NCI-H1436 (cell line): ENCODE measurements at places on chromosomes 4 and X.

DNA sequence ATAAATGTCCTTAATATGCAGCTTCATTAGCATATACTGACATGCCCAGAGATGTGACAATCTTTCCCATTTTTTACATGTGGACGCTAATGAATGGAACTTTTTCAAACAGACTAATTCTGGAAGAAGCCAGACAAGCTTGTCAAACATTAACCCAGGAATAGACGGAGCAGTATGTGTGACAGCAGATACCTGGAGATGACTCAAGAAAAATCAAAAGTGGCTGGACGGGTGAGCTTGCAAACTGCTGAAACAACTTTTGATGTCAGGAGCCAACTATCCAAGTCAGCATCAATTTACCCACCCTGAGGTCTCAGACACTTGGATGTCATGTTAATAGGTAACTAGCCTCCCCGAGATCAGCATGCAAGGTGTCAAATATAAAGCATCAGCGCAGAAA lies 183.0 kb downstream of the PACRGL start:
- DNase-seq, result no peak

DNA sequence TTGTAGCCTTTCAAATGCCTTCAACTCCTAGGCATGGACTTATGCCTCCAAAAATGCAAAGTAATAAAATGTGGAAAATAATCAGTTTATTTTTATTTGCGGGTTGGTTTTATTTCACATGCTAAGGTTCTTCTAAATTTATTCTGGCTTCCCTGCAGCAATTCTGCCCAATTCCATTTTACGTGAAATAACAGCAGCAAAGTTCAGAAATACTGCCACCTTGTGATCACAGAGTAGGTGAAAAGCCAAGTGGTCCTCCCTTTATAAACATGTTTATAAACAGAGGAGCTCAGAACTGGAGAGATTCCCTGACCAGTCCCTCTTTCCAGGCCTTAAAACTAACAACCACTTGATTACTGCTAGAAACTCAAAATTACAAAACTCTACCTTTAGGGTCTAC lies 14.7 kb upstream of the DCHS2 start:
- no peak for DNase-seq

DNA sequence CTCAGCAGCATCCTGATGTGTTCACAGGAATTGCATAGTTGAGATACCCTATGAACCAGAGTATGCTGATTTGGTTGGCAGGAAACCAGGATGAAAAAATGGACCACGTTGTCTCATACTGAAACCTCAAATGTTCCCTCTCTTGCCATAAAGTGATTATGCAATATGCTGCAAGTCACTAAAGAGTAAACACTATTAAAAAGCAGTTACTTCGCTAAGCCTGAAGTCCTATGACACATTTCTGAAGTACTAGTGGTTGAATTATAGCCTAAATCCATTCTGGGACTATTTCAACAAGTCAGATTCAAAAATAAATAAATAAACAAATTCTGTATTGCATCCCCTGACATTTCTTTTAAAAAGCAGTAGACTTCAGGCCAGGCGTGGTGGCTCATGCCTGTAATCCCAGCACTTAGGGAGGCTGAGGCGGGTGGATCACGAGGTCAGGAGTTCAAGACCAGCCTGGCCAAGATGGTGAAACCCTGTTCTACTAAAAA lies 106.0 kb upstream of the NAP1L5 start:
- DNase-seq, result no peak

DNA sequence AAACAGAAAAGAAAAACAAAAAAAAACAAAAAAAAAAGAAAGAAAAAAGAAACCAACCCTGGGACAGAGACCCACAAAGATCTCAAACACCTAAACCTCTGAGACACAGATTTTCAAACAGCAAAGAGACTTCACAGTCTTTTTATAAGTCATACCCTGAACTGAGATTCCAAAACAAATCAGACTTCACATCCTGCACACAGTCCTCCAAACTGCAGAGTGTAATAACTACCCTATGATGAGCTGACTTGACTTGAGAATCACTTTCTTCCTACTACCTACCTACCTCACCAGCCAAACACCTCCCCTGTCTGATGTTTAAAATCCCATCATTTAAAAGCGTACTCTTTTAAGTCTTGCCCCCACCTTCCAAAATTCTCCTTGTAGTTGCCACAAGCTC lies 25.2 kb upstream of the GLOD5 start:
- DNase-seq, result no peak

- no peak for DNase-seq
Measured at GRCh38 chr4:40570348-40571077, 59.2 kb downstream of the RBM47 start.
